ENCODE measurements at places on chromosomes 2 and 18.

GRCh38 chr2:210557721-210558120 is 1.3 kb downstream of the CPS1 start:
- DNase-seq = no peak

GRCh38 chr2:182628916-182629315 is 87.1 kb upstream of the DNAJC10 start:
- DNase-seq = no peak

DNA sequence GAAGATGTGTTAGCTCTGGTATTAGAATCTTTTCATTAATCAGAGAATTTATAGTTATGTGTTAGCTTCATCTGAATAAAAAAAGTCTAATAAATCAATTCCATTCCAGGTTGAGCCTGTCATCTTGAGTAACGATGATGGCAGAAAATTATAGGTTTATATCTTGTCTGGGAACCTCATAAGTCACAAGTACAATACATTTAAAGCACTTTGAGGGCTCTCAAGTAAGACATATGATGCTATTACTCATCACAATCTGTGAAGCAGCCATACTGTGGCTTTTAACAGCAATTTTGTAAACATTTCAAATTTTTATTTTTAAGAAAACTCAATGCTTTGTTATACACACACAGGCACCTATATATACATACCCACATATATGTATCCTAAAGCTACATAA is 484.1 kb upstream of the VRK2 start:
- DNase-seq = no peak

DNA sequence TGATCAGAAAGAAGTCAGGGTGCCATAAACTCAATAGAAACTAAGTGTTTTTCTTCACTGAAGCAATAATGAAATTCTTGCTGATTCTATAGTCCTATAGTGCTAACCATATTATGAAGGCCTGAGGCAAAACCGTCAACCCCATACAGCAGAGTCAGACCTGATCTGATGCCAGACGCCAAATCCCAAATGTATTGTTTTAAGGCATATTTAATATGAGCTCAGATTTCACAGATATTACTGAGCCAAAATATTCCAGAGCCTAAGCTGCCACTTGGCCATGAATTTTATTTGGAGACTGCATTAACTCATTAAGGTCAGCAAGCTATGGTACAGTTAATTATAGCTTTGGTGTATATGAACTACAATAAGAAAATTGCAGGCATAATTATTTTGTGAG is 53.4 kb downstream of the SCN1A start:
- no peak for DNase-seq

GRCh38 chr2:99471654-99472599 is 17.9 kb downstream of the REV1 start:
- no peak for DNase-seq

- no peak for DNase-seq
These were observed 101.6 kb downstream of the LBH start for GRCh38 chr2:30332791-30333453.

DNA sequence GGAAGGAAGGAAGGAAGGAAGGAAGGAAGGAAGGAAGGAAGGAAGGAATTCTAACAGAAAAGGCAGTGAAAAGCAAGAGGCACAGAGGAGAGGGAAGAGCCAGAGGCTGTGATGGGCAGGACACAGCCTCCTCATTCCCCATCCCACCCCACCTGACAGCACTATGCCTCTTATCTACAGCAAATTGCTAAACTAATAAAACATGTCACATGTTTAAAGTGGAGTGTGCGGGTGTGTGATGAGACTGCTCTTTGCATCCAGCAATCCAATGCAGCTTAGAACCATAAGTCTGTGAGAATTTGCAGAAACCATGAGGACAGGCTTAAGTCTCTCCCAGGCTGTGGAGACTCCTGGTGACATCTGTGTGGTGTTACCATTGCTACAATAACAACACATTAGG is 108.4 kb upstream of the ALK start:
- DNase-seq = no peak

DNA sequence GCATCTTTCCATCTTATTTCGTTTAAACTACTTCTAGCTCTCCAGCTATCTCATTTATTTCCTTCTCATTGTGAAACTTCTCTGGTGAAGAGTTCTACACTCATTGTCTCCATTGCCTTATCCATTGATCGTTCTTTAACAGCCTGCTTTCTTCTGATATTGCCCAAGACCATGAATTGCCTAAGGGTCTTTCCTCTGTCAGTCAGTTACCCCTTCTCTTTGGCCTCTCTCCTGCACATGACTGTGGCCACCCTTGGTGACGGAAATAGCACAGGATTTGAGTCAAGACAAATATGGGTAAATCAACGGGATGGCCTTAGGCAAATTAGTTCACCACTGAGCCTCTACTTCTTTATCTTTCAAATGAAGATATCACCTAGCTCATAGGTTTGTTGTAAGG is 26.6 kb downstream of the NHEJ1 start:
- no peak for DNase-seq

- no peak for DNase-seq
These were observed 5.4 kb downstream of the WDPCP start for GRCh38 chr2:63582873-63583272.

DNA sequence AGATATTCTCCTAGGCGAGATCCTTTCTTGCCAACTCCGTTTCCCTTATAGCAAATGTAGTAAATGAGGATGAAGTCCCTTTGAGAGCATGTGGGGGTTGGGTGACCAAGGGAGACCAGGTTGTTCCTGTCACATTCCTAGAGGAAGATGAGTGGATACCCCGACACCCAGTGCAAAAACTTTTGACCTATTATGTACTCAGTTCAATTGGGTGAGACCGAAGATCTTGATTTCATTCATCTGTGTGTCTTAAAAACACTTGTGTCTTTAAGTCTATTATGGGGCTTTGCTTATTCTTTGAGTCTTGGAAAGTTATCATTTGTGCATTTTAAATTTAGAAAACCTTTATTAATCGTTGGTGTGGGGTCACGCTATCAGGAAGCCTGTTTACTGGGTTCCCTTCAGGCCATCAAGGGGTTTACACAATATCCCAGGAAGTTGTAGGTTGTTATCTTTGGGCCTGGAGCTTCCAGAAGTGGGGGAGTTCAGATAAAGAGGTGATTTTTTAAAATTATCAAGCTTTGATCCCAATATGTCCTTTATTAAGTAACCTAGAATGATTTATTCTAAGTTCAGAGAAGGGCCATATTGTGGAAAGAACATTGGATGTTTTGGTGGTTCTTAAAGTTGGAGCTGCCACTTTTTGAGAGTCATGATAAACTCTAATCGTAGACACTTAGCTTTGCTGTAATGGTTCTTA is 2.8 kb downstream of the RHOB start:
- peak; percentile 38 for DNase-seq

DNA sequence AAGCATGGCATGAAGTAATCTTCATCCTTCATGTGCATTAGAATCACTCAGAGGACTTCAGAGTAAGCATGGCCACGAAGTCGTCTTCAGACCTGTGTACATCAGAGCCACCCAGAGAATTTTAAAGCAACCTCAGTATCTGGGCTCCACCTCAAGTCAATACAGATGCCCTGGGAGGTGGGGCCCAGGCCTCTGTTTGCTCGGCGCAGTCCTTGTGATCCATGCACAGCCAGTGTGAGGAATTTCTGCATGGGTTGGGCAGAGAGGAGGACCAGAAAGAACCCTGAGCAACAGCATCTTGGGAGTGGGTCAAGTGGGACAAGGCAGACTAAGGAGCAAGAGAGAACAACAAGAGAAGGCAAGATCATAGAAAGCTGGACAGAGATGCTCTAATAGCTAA is 220.4 kb upstream of the TMEM200C start:
- DNase-seq = no peak

DNA sequence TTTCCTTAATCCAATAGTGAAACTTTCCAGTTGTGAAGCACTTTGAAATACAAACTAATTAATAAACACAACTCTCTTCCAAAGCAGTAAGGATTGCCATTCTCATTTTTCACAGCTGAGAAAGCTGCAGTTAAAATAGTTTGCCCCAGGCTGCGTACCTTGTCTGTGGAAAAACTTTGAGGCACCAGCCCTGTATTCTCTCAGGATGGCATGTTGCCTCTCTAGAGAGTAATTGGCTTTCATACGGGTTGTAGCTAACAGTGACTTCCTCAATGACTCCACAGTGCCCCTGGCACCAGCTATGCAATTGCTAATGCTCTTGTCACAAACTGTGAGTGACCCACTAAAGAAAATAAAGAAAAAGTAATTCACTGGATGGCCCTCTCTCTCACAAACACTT is 345.7 kb downstream of the MTX2 start:
- no peak for DNase-seq

GRCh38 chr2:129759472-129760010 is 219.9 kb upstream of the RAB6C start:
- no peak for DNase-seq

All from psoas muscle (tissue), 8 donors.